ENCODE measurements at places on chromosomes 2 and 18.

GRCh38 chr18:52009958-52010357, 330.0 kb upstream of the DCC start:
- no peaks in the 10 kb centered on the region for H3K36me3 ChIP-seq
- no peak overlapping the region for H3K27ac ChIP-seq
- no peaks in the 10 kb centered on the region for H3K4me1 ChIP-seq
- DNase-seq, result no peak
- no peaks in the 10 kb centered on the region for H3K27me3 ChIP-seq

- H3K4me3 ChIP-seq, result peak overlapping the region; percentile 97
- H3K36me3 ChIP-seq, result no peaks in the 10 kb centered on the region
- no peaks in the 10 kb centered on the region for H3K27me3 ChIP-seq
- H3K27ac ChIP-seq, result peak overlapping the region; percentile 96
- no peak for DNase-seq
Observed at GRCh38 chr2:178479275-178479616, 846 bp upstream of the FKBP7 start.

GRCh38 chr18:34697891-34698290, 12.2 kb upstream of the DTNA start:
- H3K4me1 ChIP-seq, result no peaks in the 10 kb centered on the region
- H3K36me3 ChIP-seq, result no peaks in the 10 kb centered on the region
- no peaks in the 10 kb centered on the region for H3K27me3 ChIP-seq
- no peak overlapping the region for H3K4me3 ChIP-seq

DNA sequence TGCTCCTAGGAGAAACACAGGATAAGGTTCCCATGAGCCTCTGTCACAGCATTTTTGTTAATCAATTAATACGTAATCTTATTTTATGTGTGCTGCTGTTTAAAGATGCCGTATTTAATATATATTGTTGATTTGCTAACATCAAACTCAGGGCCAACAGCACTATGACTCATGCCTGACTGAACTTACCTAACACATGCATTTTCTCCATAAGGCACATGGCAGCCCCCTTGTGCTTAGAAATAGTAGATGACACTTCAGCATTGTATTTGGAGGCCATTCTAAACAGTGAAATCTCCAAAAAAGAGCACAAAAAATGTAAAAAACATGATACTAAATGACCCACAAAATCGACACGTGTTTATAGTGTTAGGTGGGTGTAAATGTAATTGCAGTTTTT, 314.8 kb downstream of the MYCN start:
- H3K27me3 ChIP-seq, result no peaks in the 10 kb centered on the region
- H3K27ac ChIP-seq, result no peak overlapping the region
- H3K4me1 ChIP-seq, result no peaks in the 10 kb centered on the region
- no peaks in the 10 kb centered on the region for H3K36me3 ChIP-seq

DNA sequence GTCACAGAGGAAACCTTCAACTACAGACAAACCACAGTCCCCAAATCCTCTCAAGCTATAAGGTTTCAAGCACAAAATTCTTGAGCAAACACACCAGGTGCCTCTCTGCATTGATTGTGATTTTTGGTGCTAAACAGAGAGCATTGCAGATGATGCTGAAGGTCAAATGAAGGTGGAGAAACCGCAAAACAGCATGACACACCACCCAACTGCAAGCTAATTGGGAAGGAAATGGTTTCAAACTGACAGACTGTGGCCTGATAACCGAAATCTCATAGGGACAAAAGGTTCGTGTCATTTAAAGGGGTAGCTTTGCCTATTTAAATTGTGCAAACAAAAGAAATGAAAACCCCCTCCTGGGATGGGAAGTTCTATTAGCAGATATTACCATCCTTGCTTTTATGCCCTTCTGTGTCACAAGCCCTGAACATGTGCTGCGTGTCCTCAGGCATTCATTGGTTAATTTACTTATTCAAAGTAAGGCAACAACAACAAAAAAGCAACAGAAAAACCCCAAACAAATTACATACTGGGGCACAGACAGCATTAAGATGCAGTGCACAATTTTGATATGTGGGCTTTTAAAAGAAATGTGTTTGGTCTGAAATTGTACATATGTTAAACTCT, 154.9 kb downstream of the AQP4 start:
- H3K4me1 ChIP-seq, result no peaks in the 10 kb centered on the region
- no peaks in the 10 kb centered on the region for H3K36me3 ChIP-seq
- H3K27me3 ChIP-seq, result no peaks in the 10 kb centered on the region
- no peak overlapping the region for H3K27ac ChIP-seq
- no peak for DNase-seq

GRCh38 chr2:47272905-47273758, 118.0 kb upstream of the STPG4 start:
- H3K36me3 ChIP-seq, result no peaks in the 10 kb centered on the region
- peak overlapping the region; percentile 55 for H3K27ac ChIP-seq

- no peak overlapping the region for H3K27ac ChIP-seq
- H3K4me1 ChIP-seq, result no peaks in the 10 kb centered on the region
- H3K27me3 ChIP-seq, result peaks cover 4% of the 10 kb centered on the region
- no peak overlapping the region for H3K4me3 ChIP-seq
- no peaks in the 10 kb centered on the region for H3K36me3 ChIP-seq
- no peak for DNase-seq
Observed at GRCh38 chr2:71787108-71787415, 333.7 kb downstream of the DYSF start.

DNA sequence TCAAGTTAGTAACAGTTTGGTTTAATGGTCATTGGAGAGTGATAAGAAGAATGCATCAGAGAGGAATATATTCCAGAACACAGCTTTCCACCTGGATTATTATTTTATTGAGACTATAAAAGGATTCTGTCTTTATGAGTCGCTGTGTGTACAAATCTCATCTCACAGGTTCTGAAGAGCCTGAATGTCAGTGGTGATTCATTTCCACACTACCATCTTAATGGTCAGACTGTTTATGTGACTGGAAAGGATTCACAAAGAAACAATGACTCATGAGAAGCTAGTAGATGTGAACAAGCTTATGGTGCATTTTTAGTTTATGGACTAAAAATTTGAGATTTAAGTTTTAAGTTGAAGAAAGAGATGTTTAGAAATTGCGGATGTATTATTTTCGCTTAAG, 685.4 kb upstream of the NRXN1 start:
- H3K27me3 ChIP-seq, result no peaks in the 10 kb centered on the region
- no peaks in the 10 kb centered on the region for H3K36me3 ChIP-seq
- DNase-seq, result no peak

GRCh38 chr2:13201924-13202323, 485.2 kb downstream of the TRIB2 start:
- H3K27ac ChIP-seq, result no peak overlapping the region
- H3K4me1 ChIP-seq, result no peaks in the 10 kb centered on the region
- H3K4me3 ChIP-seq, result no peak overlapping the region
- no peaks in the 10 kb centered on the region for H3K27me3 ChIP-seq
- no peak for DNase-seq

DNA sequence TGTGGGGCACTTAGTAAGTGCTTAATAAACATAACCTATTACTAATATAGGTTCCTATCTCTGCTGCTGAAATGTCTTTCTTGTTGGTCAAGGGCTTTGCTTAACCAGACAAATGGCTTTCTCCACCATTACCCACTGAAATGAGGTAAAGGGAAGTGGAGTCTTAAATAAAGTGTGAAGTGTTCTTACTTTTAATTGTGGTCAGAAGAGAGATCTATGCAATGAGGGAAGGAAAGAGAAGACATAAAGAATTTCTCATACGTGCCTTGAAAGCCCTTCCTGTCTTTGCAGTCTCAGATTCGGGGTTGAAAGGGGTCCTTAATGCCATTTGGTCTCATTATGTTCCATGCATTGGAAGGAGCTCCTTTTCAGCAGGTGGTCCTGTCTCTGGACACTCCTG, 6.9 kb upstream of the CXCR4 start:
- H3K27me3 ChIP-seq, result no peaks in the 10 kb centered on the region
- no peaks in the 10 kb centered on the region for H3K4me1 ChIP-seq
- no peaks in the 10 kb centered on the region for H3K36me3 ChIP-seq
- no peak overlapping the region for H3K4me3 ChIP-seq
- no peak overlapping the region for H3K27ac ChIP-seq

GRCh38 chr2:127590386-127591190, 55.1 kb downstream of the MYO7B start:
- H3K4me1 ChIP-seq, result no peaks in the 10 kb centered on the region
- H3K27ac ChIP-seq, result no peak overlapping the region
- no peak overlapping the region for H3K4me3 ChIP-seq
- peak; percentile 4 for DNase-seq

- H3K4me1 ChIP-seq, result no peaks in the 10 kb centered on the region
- no peak for DNase-seq
- H3K27ac ChIP-seq, result no peak overlapping the region
- no peaks in the 10 kb centered on the region for H3K36me3 ChIP-seq
Observed at GRCh38 chr2:25178976-25179375, 10.6 kb upstream of the POMC start.

- no peaks in the 10 kb centered on the region for H3K27me3 ChIP-seq
- no peak for DNase-seq
- no peak overlapping the region for H3K27ac ChIP-seq
- no peaks in the 10 kb centered on the region for H3K36me3 ChIP-seq
Observed at GRCh38 chr2:62281663-62282062, 85.7 kb downstream of the B3GNT2 start.

GRCh38 chr18:23740105-23740830, 51.0 kb downstream of the LAMA3 start:
- DNase-seq, result no peak
- no peak overlapping the region for H3K27ac ChIP-seq
- H3K27me3 ChIP-seq, result no peaks in the 10 kb centered on the region
- H3K36me3 ChIP-seq, result no peaks in the 10 kb centered on the region

DNA sequence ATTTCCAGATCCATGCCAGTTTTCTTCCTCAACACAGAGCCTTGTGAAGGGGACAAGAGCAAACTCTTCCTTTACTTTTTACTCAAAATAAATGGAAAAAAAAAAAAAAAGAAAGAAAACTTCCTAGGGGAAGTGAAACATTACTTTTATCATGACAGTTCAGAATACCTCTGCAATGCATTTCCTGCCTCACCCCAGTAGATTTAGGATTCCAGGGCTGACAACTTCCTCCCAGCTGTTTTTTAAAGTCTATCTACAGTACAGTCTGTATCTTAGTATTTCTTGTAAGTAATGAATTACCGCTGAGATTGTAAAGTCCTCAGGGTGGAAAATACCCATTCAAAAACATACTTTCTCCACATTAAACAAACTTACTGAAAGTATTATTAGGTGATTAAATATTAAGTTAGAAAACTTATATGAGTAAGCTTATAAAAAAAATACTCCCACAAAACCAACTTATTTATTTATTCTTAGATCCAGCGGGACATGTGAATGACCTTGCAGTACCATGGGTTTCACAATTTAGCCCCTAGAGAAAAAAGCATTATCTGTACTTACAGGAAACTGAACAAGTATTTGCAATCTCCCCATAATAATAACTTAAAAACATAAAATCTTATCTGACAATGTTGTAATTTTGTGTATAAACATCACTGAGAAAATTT, 117.7 kb downstream of the RBMS1 start:
- DNase-seq, result no peak
- no peak overlapping the region for H3K27ac ChIP-seq
- H3K27me3 ChIP-seq, result no peaks in the 10 kb centered on the region
- no peaks in the 10 kb centered on the region for H3K36me3 ChIP-seq

DNA sequence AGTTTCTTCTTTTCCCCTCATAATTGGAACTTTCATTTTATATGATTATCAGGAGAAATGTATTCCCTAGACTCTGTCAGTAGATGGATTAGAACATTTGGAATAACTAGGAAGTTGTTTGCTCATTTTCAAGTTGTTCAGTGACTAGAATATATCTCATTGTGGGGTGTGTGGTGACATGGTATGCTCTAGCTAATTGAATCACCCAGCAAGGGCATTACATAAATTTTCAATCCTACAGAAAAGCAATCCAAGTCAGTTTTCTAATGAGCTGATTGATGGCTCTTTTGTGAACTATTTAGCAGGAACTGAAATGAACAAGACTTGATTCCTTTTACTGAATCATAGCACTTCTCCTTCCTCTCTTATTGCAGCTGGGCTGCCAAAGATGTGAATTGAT, 461.4 kb downstream of the TGIF1 start:
- DNase-seq, result no peak
- no peaks in the 10 kb centered on the region for H3K36me3 ChIP-seq
- H3K4me1 ChIP-seq, result no peaks in the 10 kb centered on the region
- H3K27me3 ChIP-seq, result no peaks in the 10 kb centered on the region

- no peaks in the 10 kb centered on the region for H3K36me3 ChIP-seq
- H3K4me1 ChIP-seq, result no peaks in the 10 kb centered on the region
- H3K27me3 ChIP-seq, result no peaks in the 10 kb centered on the region
- DNase-seq, result no peak
- H3K4me3 ChIP-seq, result no peak overlapping the region
- no peak overlapping the region for H3K27ac ChIP-seq
Observed at GRCh38 chr18:80241919-80242777, 5.2 kb downstream of the PARD6G start.

GRCh38 chr2:182226807-182227206, 200.0 kb downstream of the PDE1A start:
- H3K27ac ChIP-seq, result no peak overlapping the region
- DNase-seq, result no peak
- H3K27me3 ChIP-seq, result no peaks in the 10 kb centered on the region
- H3K4me1 ChIP-seq, result no peaks in the 10 kb centered on the region
- no peaks in the 10 kb centered on the region for H3K36me3 ChIP-seq
- no peak overlapping the region for H3K4me3 ChIP-seq

- no peaks in the 10 kb centered on the region for H3K36me3 ChIP-seq
- no peaks in the 10 kb centered on the region for H3K27me3 ChIP-seq
- no peak for DNase-seq
- H3K27ac ChIP-seq, result no peak overlapping the region
Observed at GRCh38 chr2:27501042-27501441, 4.4 kb downstream of the GCKR start.

GRCh38 chr2:103159018-103159417, 397.2 kb downstream of the TMEM182 start:
- no peak overlapping the region for H3K4me3 ChIP-seq
- no peaks in the 10 kb centered on the region for H3K27me3 ChIP-seq
- no peak overlapping the region for H3K27ac ChIP-seq
- no peak for DNase-seq
- no peaks in the 10 kb centered on the region for H3K36me3 ChIP-seq

GRCh38 chr2:191263050-191263449, 17.8 kb downstream of the MYO1B start:
- peaks cover 5% of the 10 kb centered on the region for H3K4me1 ChIP-seq
- no peaks in the 10 kb centered on the region for H3K36me3 ChIP-seq
- no peak for DNase-seq
- H3K27ac ChIP-seq, result no peak overlapping the region

DNA sequence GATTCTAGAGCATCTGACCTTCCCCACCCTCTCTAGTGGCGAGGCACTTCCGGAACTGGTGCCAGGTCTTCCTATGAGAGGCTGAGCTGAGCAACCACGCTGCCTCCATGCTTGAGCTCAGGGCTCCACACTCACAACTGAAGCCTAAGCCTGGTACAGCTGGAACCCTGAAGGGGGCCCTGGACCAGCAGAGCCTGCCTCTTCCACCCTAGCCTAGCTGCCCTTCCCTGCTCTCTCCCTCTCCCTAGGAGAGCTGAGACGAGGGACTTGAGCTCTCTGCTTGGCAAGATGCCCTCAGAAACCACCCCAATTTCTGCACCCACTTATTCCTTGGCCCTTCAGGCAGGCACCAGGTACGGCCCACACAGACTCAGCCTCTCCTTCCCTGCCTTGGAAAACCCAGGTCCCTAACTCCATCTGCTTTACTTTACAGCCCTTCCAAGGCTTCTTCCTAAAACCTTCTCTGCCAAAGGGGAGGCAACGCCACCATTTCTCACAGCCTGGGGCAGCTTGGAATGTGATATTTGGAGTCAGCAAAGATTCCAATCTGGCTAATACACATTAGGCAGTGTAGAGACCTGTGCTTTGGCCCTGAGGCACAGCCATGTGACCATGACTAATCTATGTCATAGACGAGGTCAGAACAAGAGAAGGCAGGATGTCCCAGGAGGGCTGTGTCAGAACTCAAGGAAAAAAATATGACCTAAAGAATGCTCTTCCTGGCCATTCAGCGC, 18.8 kb downstream of the COX7A2L start:
- H3K27ac ChIP-seq, result peak overlapping the region; percentile 90
- peak overlapping the region; percentile 7 for H3K4me3 ChIP-seq
- no peaks in the 10 kb centered on the region for H3K36me3 ChIP-seq
- no peaks in the 10 kb centered on the region for H3K27me3 ChIP-seq
- no peaks in the 10 kb centered on the region for H3K4me1 ChIP-seq
